ENCODE measurements at places on chromosomes 11 and 22.

- DNase-seq: no peak
Observed at GRCh38 chr11:115077740-115078139, 399.4 kb downstream of the NXPE2 start.

GRCh38 chr22:46107753-46108563 lies 42.4 kb upstream of the PPARA start:
- no peak for DNase-seq

DNA sequence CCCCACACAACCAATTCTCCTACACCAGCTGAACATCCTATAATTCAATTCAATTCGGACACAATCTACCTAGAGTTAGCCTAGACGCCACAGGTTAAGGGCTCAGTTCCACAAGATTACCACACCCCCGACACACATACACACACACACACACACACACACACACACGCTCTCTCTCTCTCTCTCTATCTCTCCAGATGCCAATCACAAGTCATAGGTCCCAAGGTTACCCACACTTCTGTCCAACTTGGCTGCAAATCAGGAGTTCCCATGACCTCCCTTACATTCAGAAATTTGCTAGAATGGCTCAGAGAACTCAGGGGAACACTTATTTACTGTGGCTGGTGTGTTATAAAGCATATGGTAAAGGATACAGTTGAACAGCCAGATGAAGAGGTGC lies 204.0 kb downstream of the DBX1 start:
- no peak for DNase-seq

DNA sequence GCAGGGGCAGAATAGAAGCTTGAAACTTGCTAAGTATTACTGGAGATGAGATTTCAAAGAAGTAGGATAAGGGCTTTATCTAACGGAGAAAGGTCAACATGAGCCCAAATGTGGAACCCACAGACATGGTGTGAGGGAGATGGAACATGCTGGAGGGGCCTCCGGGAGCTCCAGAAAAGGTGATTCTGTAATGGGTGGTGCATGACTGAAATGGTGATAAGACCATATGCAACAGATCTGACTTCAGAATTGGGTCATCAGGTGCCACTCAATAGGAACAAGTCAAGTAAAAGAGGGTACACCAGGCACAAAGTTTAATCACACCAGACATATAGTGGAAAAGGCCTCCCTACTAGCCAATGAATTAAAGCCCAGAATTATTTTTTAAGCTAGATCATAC lies 7.9 kb upstream of the CEP295 start:
- DNase-seq: no peak

- no peak for DNase-seq
Observed at GRCh38 chr11:8047382-8047781, 33.6 kb upstream of the TUB start.

Data from stimulated activated naive B cell treated with anti-CD40 and anti-IgM and Interleukin-4, amounts not matched to agents 10 μg/mL and 1 μg/mL and 100 μg/mL, for 72 hours (primary cell).